ENCODE measurements at places on chromosomes 12 and 14.
A peak's percentile ranks its signal among the peaks of the same experiment; 100 is the strongest.

DNA sequence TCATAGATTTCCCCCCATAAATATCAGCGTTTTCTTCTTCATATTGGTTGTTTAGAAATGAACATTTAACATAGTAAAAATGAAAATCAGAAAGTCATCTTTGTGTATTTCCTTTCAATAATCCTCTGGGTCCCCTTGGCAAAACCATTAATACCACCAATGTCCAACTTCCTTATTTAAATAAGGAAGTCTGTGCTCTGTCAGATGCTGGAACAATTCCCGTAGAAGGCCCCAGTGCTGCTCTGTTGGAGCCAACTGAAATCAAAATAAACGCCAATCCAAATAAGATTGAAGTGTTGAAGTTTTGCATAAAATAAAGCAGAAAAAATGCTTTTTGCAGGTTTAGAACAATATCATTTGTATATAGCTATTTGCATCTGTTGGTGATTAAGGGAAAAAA lies 93.1 kb downstream of the PPM1H start:
- DNase-seq: no peak

- peak; percentile 75 for DNase-seq
These were observed 1.0 kb upstream of the DDX23 start for GRCh38 chr12:48852734-48853688.

- no peak for DNase-seq
These were observed 42.9 kb downstream of the FERMT2 start for GRCh38 chr14:52907949-52908348.

DNA sequence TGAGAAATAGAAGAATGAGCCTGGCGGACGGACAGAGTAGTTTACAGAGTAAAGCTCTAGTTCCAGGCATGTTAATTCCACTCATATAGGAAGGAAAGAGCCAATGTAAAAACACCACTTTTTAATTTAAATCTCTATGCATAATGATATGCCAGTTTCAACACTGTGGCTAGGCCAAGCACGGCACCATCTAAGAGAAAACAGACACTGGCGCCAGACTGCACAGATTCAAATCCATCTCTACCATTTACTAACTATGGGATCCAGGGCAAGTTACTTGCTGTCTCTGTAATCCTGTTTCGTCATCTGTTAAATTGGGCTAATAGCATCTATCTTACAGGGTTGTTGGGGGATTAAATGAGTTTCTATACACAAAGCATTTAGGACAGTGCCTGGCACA lies 27.5 kb downstream of the RMST start:
- DNase-seq: no peak

DNA sequence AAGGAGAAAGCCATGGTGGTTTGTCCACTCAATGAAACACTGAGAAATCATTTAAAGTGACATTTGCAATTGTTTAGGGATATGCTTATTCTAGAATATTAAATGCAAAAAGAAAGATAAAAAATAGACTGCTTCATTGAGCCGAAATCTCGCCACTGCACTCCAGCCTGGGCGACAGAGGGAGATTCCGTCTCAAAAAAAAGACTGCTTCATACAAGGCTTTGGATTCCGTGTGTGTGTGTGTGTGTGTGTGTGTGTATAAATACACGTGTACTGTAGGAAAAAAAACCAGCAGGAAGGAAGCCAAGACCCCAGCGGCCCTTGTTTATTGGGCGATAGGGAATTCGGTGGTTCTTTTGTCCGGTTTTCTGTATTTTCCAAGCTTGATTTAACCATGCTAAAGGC lies 3.2 kb upstream of the ZNF839 start:
- DNase-seq: no peak

DNA sequence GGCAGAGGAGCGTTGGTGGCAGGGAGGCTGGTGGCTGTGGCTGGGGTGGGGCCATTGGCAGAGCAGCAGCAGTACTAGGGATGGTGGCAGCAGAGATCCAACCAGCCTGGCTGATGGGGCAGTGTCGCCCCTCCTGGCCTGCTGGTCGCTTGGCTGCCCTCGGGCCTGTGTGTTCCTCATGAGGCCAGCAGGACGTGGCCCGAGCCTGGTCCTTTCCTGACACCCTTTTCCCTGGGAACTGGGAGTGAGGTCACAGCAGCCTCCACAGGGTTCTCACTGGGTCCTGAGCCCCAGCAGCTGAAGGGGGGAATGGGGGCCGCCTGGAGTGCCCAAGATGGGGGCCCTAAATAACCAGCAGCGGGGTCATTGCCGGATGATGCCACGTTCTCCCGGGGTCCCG lies 46.1 kb downstream of the KIF26A start:
- DNase-seq: no peak

- DNase-seq: no peak
These were observed 13.5 kb upstream of the IRF2BPL start for GRCh38 chr14:77041881-77042545.

- DNase-seq: no peak
These were observed 16.5 kb downstream of the SELPLG start for GRCh38 chr12:108616941-108617858.

GRCh38 chr12:117718559-117718958 lies 250.2 kb downstream of the KSR2 start:
- DNase-seq: no peak

GRCh38 chr14:59333668-59334067 lies 131.5 kb downstream of the GPR135 start:
- no peak for DNase-seq

DNA sequence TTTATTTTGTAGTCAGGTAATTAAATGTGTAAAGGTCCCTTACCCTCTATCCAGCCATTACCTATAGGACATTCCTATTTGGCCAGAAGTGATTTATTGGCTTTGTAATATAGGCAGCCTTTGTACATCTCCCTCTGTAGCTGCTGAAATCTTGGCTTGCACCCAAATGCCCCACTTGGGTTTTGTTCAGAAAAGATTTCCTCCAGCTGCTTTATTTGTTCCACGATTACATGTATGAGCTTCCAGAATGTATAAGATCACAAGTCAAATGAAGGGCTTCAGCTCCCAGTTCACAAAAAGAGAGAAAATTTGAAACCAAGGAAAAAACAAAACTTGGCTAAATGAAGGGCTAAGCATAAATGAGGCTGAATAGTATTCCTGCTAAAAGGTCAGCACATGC lies 103.4 kb downstream of the EFCAB11 start:
- DNase-seq: peak; percentile 74

- DNase-seq: no peak
These were observed 1.6 kb downstream of the STXBP6 start for GRCh38 chr14:25048170-25049016.

DNA sequence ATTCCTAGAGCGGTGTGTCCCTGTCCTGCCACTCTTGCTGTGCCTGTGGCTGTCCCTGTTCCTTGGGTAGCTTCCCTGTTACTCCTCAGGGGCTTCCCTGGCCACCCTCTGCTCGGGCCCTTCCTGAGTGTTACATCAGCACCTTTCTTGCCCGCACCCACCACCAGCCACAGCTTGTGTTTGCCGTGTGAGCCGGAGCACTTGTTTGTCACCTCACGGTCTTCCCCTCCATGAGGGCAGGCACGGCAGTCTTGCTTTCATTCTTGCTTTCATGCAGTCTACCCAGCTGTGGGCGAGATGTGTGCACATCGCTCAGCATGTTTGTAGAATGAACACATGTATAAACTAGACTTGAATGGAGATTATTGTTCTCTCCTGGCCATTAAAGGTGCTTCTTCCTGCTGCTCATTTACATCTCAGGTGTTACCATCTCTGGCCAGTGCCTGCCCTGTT lies 42.0 kb downstream of the TRAF3 start:
- no peak for DNase-seq

- no peak for DNase-seq
These were observed 2.8 kb upstream of the KCNK13 start for GRCh38 chr14:90058876-90059458.
